Umbilical cord (tissue), 2 donors: ENCODE measurements at places on chromosomes 1 and 21. TPM values are rescaled to one million over a fixed set of nuclear protein-coding genes. Genes with fewer than 3 reads are reported as not detected.

Gene YY1AP1
- total RNA-seq: 266 TPM

Gene TMIGD3
- 24.3 TPM for total RNA-seq

Gene SLC25A24
- total RNA-seq: 51.0 TPM

Gene CLCA4
- 2.9 TPM for total RNA-seq

Gene TIAM1
- total RNA-seq: 14.0 TPM

Gene LRRC71
- not detected for total RNA-seq

Gene FCRLA
- 20.0 TPM for total RNA-seq

Gene S100A7
- total RNA-seq: not detected

Gene RGS13
- total RNA-seq: 5.5 TPM

Gene AGL
- 25.0 TPM for total RNA-seq

Gene ATP1A2
- total RNA-seq: 11.1 TPM

- no peak for DNase-seq
Observed at GRCh38 chr1:231199868-231200267, 38.0 kb downstream of the TRIM67 start.

- no peak for DNase-seq
Observed at GRCh38 chr1:67084765-67085318, 30.9 kb upstream of the SLC35D1 start.

DNA sequence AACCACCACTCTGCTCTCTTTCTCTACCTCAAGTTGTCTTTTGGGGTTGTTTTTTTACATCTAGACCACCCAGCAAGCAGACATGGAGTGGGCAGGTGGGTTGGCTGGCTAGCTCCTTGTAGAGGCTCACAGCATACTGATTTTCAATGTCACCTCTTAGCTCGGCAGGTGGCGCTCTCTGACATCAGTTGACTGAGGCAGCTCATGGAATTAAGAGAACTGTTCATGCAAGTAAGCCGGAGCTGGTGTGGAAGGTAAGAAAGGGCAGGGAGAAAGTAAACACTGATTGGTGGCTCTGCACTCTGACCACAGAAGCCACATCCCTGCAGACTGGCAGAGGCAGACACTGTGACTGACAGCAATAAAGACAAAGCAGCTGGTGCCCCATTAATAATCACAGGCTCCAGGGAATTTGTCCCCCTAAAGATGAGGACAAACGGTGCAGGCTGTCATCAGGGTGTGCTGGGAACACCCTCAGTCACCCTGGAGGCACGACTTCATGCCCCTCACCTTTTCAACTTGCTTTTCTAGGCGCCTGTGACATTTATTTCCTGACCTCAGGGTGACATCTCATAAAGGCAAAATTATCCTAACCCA lies 226.8 kb downstream of the LMX1A start:
- DNase-seq: peak; percentile 52

- DNase-seq: no peak
Observed at GRCh38 chr1:157932069-157932468, 61.4 kb upstream of the KIRREL1 start.

DNA sequence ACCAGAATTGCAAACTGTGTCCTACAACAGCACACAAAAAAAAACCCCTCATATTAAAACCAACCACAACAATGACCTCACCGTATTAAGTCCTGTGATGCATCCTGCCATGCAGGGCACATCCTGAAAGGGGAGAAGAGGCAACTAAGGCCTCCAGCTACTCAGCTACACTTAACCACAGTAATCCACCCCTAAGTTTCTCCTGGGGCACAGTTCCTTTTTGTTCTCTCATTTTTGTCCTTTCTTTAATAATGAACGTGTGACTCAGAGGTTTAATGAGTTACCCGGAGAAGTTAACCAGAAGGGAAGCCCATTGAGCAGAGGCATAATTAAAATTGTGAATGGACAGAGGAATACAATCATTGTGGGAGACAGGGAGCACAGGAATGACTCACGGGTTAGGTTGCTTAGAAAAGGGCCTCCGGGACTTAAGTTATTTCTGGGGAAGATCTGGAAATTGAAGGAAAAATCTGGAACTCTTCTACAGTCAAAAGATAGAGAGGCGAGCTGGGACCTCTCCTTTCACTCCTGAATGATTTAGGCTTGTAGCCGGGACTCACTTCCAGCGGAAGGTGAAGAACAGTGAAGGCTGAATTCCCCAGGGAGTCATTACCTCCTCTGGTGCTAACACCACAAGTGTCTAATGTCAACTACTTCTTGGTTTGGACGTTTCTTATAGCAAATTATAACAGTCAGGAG lies 36.9 kb upstream of the HIVEP3 start:
- peak; percentile 53 for DNase-seq

DNA sequence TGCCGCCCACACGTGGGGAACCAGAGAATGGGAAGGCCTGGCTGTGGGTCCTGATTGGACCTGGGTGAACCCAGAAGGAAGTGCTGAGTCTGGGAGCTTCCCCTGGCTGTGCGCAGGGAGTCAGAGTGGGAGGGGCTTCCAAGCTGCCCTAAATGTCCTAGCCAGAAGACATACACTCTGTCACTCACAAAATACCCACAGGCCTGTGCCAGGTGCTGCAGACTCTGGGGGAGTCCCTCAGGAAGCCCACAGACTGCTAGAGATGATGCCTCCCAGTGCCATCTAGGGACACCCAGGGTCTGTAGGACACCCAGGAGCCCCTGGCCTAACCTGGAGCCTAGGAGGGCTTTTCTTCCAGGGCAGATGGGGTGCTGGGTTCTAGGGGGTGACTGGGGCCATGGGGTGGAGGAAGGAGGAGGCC lies 33.7 kb upstream of the LRP8 start:
- DNase-seq: no peak

GRCh38 chr1:4119516-4120220 lies 219.6 kb upstream of the C1orf174 start:
- no peak for DNase-seq

GRCh38 chr1:214979191-214979590 lies 103.3 kb upstream of the KCNK2 start:
- DNase-seq: no peak

GRCh38 chr1:143717434-143717833 lies 254.4 kb downstream of the FAM72C start:
- DNase-seq: no peak

- no peak for DNase-seq
Observed at GRCh38 chr1:158020886-158021620, 27.6 kb downstream of the KIRREL1 start.

- no peak for DNase-seq
Observed at GRCh38 chr1:236535662-236536161, 11.9 kb downstream of the LGALS8 start.

DNA sequence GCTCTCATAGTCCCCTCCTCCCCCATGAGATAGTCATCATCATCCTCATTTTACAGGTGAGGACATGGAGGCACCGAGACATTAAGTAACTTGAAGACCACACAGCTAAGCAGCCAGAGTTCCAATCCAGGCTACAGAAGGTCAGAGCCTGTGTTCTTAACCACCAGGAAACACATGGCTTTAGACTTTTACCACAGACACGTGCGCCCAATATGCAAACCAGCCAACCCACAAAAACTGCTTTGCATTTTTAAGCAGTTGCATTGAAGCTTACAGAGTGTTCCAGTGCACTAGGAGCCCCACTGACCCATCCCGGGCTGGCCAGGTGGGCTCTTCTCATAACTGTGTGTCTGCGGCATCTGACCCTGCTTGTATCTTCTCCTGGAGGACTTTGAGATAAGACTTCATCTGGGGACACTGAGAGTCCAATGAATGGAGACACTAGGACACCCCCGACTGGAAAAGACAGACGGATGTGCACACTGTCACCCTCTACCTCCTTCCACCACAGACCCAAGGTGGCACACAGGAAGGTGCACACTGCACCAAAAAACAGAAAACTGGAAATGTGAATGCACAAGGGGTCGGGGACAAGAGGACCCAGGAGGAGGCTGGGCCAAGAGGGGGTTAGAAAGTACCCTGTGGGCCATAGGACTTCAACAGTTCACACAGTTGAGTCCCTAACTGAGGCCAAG lies 56.4 kb downstream of the ETS2 start:
- DNase-seq: no peak

- DNase-seq: no peak
Observed at GRCh38 chr1:42260376-42261070, 74.5 kb downstream of the FOXJ3 start.

DNA sequence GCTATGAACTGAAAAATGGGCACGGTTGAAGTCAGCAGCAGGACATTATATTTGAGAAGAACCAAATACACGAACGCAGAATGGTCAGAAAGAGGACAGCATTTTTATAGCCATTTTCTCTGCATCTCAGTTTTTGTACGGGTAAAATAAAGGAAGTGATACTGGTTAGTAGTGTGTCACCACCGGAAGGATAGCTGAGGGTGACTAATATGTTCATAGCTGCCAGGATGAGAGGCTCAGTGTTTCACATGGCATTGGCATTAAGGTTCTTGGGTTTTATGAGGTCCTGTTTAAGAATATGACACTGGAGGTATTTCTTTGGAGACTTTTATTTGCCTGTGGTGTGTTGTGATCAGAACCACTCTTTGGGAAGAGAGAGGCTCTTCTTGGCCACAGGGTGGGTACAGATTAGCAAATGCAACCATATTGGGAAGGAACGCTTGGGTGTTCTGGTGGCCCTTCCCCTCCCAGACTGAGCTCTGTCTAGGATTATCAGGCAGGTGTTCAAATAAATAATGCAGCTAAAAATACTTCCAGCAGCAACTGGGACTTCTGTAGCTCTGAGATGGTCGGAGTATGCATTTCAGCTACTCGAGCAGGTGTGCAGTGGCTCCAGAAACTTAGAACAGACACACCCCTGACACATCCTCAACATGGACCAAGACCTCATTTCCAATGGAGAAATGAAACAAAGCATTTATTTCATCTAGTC lies 158.2 kb downstream of the PBX1 start:
- DNase-seq: no peak

GRCh38 chr1:91889717-91890459 lies 3.9 kb upstream of the TGFBR3 start:
- no peak for DNase-seq

DNA sequence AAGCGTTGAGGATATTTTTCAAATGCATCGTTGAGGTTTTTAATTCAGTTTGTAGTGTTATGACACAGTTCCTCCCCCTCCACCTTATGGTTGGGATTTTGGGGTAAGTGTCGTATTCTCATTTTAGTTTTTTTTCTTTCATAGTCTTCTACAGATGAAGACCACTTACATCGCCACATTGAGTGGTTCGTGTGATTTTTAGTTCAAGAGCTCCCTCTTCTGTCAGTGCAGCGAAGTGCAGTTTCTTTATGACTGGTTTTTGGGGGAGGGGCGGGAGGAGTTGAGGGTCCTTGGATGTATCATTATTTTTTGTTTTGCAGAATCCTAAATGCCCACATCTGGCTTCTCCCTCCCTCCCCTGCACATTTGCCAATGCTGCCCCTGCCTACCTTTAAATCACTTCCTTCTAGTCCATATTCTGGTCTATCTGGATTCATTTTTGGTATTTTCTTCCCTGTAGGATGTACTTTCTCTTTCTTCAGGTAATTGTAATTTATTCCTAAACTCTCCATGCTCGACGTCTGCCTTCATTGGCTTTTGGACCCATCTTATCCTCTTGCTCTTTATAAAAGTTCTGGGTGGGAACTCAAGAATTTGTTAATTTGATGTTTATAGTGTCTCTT lies 433.1 kb downstream of the CAMTA1 start:
- no peak for DNase-seq

- DNase-seq: peak; percentile 76
Observed at GRCh38 chr1:245585252-245585959, 430.6 kb downstream of the KIF26B start.

DNA sequence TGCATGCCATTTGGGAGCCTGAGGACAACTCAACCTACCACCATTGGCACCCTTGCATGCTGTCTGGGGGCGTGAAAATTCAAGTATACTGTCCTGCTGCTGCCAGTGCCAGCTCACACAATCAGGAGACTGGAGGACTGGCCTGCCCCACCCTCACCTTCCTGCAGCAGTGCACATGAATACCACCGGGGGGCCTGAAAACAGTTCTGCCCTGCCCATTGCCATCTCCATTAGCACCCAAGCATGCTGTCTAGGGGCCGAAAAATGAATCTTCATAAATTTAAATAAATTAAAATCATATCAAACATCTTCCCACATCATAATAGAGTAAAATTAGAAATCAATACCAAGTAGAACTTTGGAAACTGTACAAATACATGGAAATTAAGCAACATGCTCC lies 322.1 kb upstream of the TMPRSS15 start:
- no peak for DNase-seq

- peak; percentile 93 for DNase-seq
Observed at GRCh38 chr1:27366113-27366410, 699 bp downstream of the MAP3K6 start.

DNA sequence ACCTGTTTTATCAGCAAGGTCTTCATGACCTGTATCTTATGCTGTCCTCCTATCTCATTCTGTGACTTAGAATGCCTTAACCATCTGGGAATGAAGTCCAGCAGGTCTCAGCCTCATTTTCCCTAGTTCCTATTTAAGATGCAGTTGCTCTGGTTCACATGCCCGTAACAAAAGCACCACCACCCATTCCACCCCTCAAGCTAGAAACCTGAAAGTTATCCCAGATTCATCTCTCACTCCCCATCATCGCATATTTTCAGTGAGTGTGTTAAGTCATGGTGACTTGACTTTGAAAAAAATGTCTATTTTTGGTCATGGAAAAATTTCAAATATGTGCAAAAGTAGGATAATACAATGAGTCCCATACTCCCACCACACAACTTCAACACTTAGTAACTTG lies 11.7 kb downstream of the HMGN2 start:
- no peak for DNase-seq

- DNase-seq: no peak
Observed at GRCh38 chr1:199297174-199297573, 658.3 kb downstream of the PTPRC start.
